Fibroblast of the aortic adventitia (primary cell): ENCODE measurements at places on chromosomes 12 and 14. TPM values are rescaled to one million over a fixed set of nuclear protein-coding genes. Genes with fewer than 3 reads are reported as not detected.

DNA sequence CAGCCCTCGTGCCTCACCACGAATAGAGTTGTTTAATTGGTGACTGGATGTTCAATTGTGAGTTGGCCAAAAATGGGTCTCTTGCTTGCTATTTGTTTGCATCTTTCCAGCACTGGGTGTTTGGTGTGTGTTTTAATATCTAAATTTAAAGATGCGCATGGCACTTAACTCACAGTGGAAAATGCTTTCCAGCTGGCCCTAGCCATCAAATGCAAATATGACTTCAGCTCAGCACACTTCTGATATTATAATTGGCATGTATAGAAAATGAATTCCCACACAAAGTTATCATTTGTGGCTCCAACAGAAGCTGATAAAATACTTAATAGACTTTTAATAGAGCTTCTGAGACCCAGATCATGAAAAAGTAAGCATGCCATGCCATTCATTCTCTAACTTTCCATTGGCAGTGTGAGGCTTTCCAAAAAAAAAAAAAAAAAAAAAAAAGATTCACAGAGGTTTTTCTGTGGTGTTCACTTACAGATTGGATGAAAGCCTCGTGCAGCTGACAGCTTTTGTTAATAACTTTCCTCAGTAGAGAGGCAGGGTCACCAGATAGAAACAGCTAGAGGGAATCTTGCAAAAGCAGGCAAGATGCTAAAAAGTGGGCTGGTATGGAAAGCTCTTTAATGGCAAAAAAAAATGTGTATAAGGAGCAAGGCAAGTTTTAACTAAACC is 425.2 kb downstream of the GALC start:
- no peak for DNase-seq

GRCh38 chr14:30115756-30116155 is 188.1 kb upstream of the PRKD1 start:
- DNase-seq, result no peak

GRCh38 chr12:16606201-16606849 is 363 bp upstream of the LMO3 start:
- DNase-seq, result peak; percentile 46

- no peak for DNase-seq
These were observed 144.1 kb upstream of the PTPRQ start for GRCh38 chr12:80299976-80300375.

DNA sequence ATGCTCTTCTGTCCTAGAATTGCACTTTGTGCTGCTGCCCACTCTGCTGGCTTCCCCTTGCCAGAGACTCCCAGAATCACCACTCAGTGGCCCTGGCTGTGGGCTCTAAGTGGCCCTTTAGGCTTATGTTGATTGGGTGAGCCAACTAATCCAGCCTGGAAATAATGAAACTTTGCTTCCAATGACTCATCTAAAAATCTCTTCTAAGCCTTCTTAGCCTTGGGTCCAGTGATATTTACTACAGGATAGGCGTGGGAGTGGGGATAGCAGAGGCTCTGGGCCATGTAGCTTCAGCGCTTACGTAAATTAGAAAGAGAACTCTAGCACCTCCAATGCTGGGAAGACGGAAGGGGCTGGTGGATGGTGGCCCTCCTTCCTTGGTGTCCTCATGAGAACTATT is 137.9 kb downstream of the TTC8 start:
- no peak for DNase-seq

Gene TAS2R43
- total RNA-seq, result 1.3 and 2.3 TPM in 2 replicates

Gene AQP2
- not detected in 2 replicates for total RNA-seq

Gene PRICKLE1
- 15.6 and 17.4 TPM in 2 replicates for total RNA-seq
